ENCODE measurements at places on chromosomes 3 and 15.

DNA sequence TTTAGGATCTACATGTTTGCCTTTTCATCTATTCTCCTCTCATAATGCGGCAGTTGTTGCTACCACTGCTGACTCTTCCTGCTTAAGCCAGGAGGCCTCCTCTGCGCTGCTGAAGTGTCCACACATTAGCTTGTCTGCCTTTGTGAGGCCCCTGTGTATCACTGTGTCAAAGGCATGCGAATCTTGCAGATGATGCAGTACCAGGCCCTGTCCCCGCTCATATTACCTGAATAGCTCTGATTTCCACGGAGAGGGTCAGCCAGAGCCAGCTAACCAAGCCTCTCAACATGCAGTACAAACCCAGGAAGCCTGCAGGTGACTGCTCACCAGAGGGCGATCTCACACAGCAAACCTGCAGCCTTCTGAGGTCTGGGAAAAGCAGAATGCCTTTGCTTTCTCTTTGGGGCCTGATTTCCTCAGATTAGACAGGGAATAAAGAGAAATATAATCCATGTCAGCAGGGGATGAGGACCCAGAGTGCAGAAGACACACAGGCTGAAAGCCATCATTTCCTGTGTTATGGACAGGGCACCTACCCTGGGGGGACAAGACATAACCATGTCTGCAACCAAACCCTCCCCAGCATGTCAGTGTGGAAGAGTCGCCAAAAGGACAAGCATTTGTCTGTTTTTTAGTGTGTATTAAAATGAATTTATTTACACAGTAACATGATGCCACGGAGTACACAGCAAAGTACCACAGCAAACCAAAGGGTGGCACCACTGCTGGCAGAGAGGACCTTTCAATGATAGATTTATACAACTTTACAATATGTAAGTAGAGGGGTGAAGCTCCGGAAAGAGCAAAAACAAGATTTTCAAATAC is 36.8 kb upstream of the TSPAN3 start:
- DNase-seq: peak; percentile 47

DNA sequence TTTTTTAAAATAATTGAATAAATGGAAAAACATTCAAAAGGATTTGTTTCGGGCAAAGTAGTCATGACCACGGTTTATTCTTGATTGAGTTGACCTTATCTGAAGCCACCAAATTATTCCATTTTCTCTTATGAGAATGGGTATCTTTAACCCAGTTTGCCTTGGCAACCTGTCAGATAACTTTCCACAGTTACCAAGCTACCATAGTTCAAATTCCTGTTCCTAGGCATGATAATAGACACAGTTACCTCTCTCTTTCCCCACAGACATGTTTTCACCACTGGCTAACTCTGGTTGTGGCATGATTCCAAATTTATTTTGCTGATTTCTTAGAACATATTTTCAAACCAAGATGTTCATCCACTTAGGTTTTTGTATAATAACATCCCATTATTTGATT is 84.9 kb downstream of the NECTIN3 start:
- no peak for DNase-seq

- peak; percentile 72 for DNase-seq
These were observed 26.3 kb upstream of the MNS1 start for GRCh38 chr15:56491110-56491722.

DNA sequence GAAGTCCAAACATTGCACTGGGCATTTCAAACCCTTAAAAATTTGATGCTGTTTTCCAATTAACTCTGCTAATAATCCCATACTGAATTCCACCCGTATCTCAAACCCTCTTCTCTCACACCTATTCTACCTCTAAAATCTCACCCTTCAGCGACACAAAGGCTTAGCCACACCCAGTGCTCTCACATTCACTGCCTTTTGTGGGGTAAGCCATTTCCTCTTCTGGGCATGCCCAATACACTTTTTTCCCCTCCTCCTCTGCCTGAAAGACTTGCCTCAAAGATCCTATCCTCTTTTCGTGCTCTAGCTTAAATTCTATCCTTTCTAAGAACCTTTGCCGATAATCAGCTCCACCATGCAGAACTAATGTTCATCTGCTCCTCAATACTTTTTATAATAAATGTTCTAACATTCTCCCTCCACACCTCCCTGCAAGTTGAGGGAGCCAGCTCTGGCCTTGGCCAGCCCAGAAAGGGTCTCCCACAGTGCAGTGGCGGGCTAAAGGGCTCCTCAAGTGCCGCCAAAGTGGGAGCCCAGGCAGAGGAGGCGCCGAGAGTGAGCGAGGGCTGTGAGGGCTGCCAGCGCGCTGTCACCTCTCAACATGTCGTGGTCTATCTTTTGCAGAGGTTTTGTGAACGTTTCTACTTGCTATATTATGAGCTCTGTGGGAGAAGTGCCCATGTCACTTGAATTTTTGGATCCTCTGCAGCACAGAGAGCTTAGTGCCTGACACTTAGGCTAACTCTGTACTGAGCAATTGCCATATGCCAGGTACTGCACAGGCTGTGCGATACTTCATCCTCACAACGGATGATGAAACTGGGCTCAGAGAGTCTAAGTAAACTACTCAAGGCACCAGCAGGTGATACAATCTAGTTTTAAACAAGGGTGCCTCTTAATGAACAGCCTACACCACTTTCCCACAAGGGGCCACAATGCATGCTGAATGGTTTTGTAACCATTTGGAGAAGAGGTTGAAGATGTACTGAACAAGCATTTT is 53.6 kb upstream of the BCL6 start:
- no peak for DNase-seq

GRCh38 chr3:16695710-16696109 is 90.5 kb upstream of the DAZL start:
- no peak for DNase-seq

GRCh38 chr3:111993038-111993437 is 5.7 kb upstream of the TAGLN3 start:
- no peak for DNase-seq
